Astrocyte of the spinal cord (primary cell): ENCODE measurements at places on chromosomes 4 and X.
A peak's percentile ranks its signal among the peaks of the same experiment; 100 is the strongest.

- DNase-seq, result no peak
These were observed 3.1 kb downstream of the MANBA start for GRCh38 chr4:102757681-102758080.

GRCh38 chr4:80340036-80340435, 4.5 kb downstream of the CFAP299 start:
- DNase-seq, result no peak

DNA sequence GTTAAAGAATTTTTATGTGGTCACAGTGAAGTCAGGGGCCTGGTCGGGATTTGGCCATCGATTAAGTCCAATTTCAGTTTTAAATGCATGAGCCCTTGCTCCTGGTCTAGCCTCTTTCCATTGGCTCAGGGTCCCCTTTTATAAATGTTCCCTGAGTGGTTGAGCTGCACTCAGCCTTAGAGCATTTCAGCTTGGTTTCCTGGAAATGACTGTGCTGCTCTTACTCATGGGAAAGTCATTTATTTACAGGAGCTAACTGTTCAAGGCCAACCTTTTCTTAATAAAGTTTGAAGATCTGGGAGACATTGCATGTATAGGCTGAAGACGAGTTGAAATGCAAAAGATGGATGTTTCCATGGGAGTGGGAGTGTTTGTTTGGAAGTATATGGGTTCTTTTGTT, 98.8 kb upstream of the CLNK start:
- DNase-seq, result peak; percentile 83

GRCh38 chrX:150162141-150162540, 201.0 kb upstream of the MAMLD1 start:
- DNase-seq, result no peak

DNA sequence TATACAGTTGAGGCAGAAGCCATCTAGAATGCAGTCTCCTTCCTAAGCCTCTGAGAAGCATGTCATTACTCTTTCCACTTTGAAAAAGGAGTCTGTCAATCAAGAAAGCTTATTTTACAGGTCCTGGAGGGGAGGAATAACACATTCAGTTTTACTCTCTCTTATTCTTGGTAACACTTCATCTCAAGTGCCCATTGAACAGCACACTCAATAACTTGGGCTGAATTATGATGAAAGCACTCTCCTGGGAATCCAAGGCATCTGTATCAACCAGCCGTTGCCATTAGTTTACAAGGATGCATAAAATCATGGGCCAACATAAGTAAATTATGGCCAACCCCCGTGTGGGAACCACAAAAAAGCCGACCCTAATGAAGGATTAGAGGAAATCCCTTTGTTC, 282.4 kb downstream of the C4orf33 start:
- DNase-seq, result no peak

GRCh38 chrX:114583646-114584374, at the start of gene HTR2C:
Gene HTR2C, plus strand, starts transcription at chrX:114584086. Its CDS starts 142,851 bp downstream, at chrX:114726937.
- DNase-seq, result no peak

DNA sequence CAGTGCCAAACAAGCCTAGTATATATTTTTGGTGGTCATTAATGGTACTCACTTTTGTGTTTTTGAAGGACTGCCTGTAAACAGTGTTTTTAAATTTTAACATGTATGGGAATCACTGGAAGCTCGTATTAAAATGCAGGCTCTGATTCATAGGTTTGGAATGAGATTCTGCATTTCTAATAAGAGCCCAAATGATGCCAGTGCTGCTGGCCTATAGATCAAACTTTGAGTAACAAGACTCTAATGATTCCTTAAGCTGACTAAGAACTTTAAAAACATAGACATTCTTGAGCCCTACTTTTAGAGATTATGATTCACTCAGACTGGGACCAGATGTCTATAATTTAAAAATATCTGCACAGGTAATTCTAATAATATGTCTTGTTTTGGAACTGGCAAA, 823.2 kb upstream of the LCORL start:
- DNase-seq, result peak; percentile 35

GRCh38 chr4:96343836-96344235, 503.9 kb downstream of the PDHA2 start:
- DNase-seq, result no peak

DNA sequence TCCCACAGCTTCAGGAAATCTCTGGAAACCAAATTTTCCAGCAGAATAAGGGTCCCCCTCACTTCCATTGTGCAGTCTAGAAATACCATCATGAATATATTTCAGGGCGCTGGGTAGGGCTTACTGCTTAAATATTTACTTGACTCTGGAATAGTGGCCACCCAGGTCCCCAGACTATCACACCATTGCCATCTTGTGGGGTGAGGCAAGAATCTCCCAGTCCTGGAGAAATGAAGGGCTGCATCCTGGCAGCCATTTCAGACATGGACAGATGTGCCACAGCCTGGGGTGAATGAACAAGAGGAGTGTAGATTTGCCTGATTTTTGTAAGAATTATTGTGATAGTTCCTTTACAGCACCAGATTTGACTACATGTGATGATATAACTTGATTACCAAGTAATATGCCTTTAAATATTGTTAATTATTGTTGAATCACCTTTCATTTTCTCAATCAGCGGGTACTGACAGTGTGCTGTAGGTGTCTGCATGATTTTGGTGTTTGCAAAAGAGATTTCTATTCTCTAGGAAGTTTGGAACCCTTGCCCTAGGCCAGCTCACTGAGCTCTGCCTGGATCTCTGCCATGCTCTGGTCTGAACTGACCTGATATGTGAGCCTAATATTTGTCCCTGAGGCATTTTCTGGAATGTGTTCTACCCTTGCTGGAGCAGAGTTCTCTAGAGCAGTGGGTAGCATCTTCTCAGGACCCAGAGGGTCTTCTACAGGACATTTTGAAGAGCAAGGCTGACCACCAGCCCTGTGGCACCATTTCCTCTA, 183.4 kb downstream of the KIT start:
- peak; percentile 12 for DNase-seq

DNA sequence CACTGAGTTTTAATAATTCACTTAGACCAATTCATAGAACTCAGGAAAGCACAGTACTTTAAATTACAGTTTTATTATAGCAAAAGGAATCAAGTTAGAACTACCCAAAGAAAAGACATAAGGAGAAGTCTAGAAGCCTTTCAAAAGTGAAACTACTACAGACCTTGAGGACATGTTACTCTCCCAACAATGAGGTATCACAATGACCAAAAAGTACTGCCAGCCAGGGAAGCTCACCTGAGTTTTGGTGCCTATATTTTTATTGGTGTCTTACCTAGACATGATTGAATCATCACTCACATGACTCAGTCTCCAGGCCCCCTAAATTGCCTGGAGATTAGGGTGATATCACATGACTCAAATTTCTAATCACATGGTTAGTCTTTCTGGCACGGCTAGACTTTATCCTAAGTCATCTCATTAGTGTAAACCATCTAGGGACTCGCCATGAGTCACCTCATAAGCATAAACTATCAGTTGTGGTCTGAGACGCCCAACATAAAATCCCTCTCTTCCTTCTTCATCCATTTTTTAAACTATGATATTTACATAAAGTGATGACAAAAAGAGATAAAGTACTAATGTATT, 372.3 kb downstream of the TMA16 start:
- peak; percentile 64 for DNase-seq

GRCh38 chr4:145171911-145172310, 8.5 kb downstream of the OTUD4 start:
- DNase-seq, result no peak

DNA sequence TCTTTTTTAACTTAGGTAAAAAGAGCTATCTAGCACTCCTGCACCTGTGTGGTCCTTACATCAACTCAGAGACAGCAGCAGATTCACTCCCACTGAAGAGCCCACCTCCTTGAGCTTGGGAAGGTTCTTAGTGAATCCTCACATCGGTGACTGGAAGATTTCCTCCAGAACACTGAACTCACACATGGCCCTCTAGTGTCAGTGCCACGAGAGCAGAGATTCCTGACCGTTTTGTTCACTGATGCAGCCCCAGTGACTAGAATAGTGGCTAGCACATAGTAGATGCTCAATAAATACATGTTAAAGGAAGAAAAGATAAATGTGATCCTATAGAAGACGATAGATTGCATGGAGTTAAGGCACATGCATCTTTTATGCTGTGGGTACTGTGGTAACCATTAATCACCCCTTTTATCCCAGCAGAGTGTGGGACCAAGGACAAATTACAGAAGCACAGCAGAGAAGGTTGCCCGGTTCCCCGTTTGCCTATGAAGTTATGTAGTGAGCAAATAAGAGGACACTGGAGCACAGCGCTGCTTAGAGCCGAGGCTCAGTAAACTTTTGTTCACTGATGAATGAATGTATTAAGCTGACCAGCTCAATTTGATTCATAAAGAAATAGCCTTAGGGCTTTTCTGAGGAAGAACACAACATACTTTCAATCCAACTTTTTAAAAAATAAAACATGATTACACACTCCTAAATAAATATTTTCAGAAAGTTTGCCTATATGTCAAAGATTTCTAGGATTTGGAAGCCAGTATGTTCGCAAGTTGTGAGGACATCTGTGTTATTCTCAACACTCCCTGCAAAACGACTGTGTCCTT, 8.7 kb downstream of the GASK1B start:
- DNase-seq, result no peak

- DNase-seq, result peak; percentile 99
These were observed at the start of gene SYAP1 for GRCh38 chrX:16719334-16720084. Gene SYAP1, plus strand, starts transcription at chrX:16719612. Its CDS starts 113 bp downstream, at chrX:16719725.

GRCh38 chrX:52577464-52578173, 60.8 kb upstream of the XAGE1B start:
- DNase-seq, result no peak

DNA sequence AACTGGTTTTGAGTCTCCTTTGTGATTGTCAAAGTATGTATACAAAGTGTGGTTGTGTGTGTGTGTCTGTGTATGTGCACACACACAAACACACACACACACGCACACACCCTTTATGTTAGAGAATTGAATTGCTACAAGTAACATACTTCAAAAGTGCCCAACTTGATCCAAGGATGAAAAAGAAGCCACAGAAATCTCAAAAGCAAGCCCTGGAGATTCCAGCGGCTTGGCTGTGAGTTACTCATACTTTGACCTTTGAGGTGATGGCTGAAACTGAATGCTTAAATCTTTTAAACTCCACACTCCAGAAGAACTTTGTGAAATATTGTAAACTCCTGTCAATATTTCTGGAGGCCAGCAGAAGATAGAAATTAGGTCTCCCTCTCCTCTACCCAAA, 168.4 kb upstream of the NRK start:
- peak; percentile 17 for DNase-seq
